Naive thymus-derived CD4-positive, alpha-beta T cell (primary cell): ENCODE measurements at places on chromosomes 16 and 17. TPM values are rescaled to one million over a fixed set of nuclear protein-coding genes. Genes with fewer than 3 reads are reported as not detected.

- H3K4me1 ChIP-seq, result no peaks in the 10 kb centered on the region
- no peak overlapping the region for H3K4me3 ChIP-seq
- H3K36me3 ChIP-seq, result peaks cover 4% of the 10 kb centered on the region
- DNase-seq, result no peak
These were observed 2.1 kb downstream of the IGFALS start for GRCh38 chr16:1791256-1791942.

- DNase-seq, result no peak
- H3K4me3 ChIP-seq, result no peak overlapping the region
- H3K4me1 ChIP-seq, result no peaks in the 10 kb centered on the region
- peak overlapping the region; percentile 14 for H3K27ac ChIP-seq
- no peaks in the 10 kb centered on the region for H3K27me3 ChIP-seq
These were observed 15.4 kb downstream of the MGRN1 start for GRCh38 chr16:4639899-4640509.

GRCh38 chr17:47929218-47930000, 12.0 kb upstream of the PNPO start:
- peaks cover 65% of the 10 kb centered on the region for H3K36me3 ChIP-seq
- H3K27me3 ChIP-seq, result no peaks in the 10 kb centered on the region
- no peaks in the 10 kb centered on the region for H3K4me1 ChIP-seq
- no peak overlapping the region for H3K27ac ChIP-seq

GRCh38 chr16:82008957-82009592, 2.2 kb downstream of the SDR42E1 start:
- H3K4me3 ChIP-seq, result no peak overlapping the region
- H3K27ac ChIP-seq, result no peak overlapping the region
- H3K27me3 ChIP-seq, result no peaks in the 10 kb centered on the region
- DNase-seq, result no peak
- H3K36me3 ChIP-seq, result no peaks in the 10 kb centered on the region

GRCh38 chr16:88777471-88778270, 7.3 kb downstream of the PIEZO1 start:
- H3K27ac ChIP-seq, result no peak overlapping the region
- H3K4me1 ChIP-seq, result peaks cover 41% of the 10 kb centered on the region
- no peak overlapping the region for H3K4me3 ChIP-seq
- H3K27me3 ChIP-seq, result no peaks in the 10 kb centered on the region

DNA sequence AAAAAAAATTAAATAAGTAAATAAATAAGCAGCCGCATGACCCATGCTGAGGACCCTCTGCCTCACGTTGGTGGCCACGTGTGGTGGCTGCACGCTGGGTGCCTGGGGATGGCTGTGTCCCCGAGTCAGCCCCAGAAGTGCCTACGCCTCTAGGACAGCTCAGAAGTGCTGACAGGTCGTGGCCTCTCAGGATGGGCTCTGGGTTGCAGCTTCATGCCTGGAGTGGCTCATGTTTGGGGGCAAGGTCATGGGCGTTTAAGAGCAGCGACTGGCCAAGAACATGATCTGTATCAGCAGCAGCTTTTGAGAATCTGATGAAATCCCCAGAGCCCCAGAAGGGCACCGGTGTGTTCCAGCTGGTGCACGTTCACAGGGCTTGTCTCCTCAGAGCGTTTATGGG, 26.8 kb upstream of the CAPN15 start:
- no peaks in the 10 kb centered on the region for H3K4me1 ChIP-seq
- no peak overlapping the region for H3K4me3 ChIP-seq
- DNase-seq, result no peak
- no peaks in the 10 kb centered on the region for H3K36me3 ChIP-seq
- H3K27ac ChIP-seq, result no peak overlapping the region
- H3K27me3 ChIP-seq, result no peaks in the 10 kb centered on the region

DNA sequence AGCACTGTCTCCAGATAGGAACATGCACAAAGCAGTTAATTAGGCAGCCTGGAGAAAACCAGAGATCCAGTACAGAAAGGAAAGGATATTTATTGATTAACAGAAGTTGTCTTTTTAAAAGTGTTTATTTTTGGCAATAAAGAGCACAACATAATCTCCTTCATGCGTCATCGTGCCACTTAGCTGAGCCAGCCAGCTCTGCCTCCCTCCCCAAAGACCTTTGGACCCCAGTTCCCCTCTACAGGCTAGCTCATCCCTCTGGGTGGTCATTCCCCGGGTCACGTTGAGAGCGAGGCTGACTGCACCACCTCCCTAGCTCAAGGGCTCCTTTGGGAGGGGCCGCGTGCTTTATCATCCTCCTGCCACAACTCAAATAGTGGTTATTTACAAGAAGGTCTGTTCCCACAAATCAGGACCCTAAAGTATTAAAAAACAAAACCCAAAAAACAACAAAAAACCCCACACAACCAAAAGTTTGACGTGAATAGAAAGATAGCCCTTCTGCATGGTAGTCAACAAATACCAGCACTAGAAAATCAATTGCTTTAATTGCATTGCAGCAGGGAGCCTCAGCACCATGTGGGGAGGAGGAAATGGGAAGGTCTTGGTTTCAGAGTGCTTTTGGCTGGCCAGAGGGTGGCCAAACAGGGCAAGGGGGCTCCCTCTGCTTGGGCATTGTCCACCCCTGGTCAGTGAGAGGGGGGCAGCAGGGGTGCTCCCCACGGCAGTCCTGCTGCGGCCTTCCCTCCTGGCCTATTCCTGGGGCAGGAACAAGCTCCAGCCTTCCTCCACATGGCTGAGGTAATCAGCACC, 9.6 kb downstream of the POLR2C start:
- peaks cover 24% of the 10 kb centered on the region for H3K36me3 ChIP-seq
- no peak for DNase-seq
- H3K27me3 ChIP-seq, result no peaks in the 10 kb centered on the region
- H3K4me1 ChIP-seq, result peaks cover 7% of the 10 kb centered on the region
- no peak overlapping the region for H3K4me3 ChIP-seq

DNA sequence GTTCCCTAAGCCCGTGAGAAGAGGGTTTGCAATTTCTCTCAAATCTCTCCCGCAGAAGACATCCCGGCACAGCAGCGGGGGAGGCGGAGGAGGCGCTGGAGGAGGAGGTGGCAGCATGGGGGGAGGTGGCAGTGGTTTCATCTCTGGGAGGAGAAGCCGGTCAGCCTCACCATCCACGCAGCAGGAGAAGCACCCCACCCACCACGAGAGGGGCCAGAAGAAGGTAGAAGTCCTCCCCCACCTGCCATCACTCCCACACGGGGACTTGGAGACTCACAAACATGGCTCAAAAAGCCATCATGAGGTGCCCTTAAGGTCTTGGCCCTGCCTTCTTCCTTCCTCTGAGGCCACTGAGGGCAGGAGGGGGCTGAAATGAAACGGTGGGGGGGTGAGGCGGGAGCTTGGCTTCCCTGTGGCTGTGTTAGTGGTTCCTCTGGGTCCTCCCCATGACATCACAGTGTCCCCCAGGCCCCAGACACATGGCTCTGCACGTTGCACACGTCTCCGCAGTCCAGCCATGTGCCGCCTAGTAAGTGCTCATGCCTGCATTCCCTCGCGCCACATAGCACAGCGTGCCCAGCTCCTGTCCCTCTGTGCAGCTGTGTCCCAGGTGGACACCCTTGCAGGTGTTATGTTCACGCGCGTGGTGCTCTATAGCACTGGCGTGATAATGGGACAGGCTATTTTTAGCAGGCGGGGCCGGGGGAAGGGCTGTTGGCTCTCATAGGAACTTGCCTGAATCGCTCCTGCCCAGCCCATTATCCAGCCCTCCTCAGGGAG, 6.9 kb downstream of the MLLT6 start:
- peaks cover 13% of the 10 kb centered on the region for H3K4me1 ChIP-seq
- no peak for DNase-seq
- H3K4me3 ChIP-seq, result no peak overlapping the region
- H3K27ac ChIP-seq, result no peak overlapping the region
- H3K27me3 ChIP-seq, result no peaks in the 10 kb centered on the region

DNA sequence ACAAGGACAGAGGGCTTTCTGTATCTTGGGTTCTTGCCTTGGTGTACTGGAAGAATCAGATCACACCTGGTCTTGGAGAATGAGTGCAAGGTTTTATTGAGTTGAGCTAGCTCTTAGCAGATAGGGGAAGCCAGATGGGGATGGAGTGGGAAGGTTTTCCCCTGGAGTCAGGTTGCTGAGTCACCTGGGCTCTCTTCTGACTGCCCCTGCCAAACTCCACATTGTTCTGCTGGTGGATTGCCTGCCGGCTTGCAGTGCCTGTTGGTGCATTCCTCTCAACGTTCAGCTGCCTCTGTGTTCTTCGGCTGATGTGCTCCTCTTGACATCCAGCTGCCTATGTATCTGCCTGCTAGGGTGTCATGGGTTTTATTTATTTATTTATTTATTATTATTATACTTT, 1431.1 kb downstream of the CDH8 start:
- no peak for DNase-seq
- H3K36me3 ChIP-seq, result no peaks in the 10 kb centered on the region
- H3K27ac ChIP-seq, result no peak overlapping the region
- H3K4me1 ChIP-seq, result no peaks in the 10 kb centered on the region
- no peak overlapping the region for H3K4me3 ChIP-seq

DNA sequence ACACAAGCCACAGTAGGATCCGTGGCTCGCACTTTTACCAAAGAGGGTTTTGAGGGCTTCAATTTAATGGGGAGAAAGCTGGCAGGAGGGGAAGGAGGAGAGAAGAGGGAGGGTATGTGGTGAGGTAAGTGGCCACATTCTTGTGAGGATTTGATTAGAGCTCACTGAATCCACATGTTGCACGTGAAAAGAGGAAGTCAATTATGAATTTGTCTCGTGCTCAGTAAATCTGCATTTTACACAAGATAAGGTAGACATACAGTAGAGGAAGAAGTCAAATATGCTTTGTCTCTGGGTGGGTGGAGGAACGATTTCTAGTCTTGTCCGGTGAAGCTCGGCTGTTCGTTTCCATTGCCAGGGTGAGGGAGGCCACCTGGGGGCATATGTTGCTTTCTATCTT, 862 bp downstream of the ZNF232 start:
- no peak for DNase-seq
- peak overlapping the region; percentile 74 for H3K27ac ChIP-seq
- peak overlapping the region; percentile 80 for H3K4me3 ChIP-seq
- peaks cover 9% of the 10 kb centered on the region for H3K4me1 ChIP-seq

DNA sequence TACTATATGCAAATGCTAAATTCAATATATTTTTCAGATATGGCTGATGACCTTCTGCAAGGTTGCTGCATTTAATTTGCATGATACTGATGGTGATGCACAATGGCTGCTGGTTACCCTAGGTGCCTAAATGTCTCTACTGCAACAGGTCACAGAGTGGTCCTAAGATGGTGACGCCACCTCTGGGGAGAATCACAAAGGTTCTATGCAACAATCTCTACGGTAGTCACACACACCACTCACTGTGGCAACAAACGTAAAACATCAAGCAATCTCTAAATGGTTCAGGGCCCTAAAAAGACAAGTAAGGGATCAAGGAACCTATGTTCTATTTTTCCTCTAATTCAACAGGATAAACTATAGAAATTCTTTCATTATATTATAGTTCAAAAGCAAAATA, 293.3 kb downstream of the CEP112 start:
- no peaks in the 10 kb centered on the region for H3K4me1 ChIP-seq
- no peak overlapping the region for H3K27ac ChIP-seq
- DNase-seq, result no peak
- no peak overlapping the region for H3K4me3 ChIP-seq
- H3K27me3 ChIP-seq, result no peaks in the 10 kb centered on the region
- H3K36me3 ChIP-seq, result no peaks in the 10 kb centered on the region

DNA sequence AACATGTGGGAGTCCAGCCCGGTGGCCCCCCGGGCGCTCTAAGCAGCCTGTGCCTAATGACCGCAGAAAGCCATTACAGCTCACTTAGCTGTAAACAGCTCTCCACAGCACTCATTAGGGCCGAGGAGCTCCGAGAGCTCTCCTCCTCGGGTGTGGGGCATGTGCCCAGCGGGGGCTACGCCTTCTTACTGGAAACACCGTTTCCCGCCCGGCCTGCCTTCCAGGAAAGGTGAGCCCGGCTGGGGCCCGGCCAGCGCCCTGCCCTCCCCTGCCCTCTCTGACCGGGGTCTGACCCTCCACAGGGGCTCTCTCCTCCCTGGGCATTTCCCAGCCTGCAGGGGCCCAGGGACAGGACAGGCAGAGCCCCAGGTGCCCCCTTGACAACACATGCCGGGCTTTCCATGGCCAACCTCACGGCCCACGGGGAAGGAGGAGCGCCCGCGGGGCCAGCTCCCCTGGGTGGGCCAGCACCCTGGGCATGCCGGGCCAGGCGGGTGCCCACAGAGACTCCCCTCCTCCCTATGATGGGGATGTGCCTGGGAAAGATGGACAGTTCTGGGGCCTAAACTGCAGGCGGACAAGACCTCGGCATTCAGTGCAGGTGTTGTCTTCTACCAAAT, 72.6 kb downstream of the SDK2 start:
- no peaks in the 10 kb centered on the region for H3K27me3 ChIP-seq
- no peak for DNase-seq
- H3K4me3 ChIP-seq, result no peak overlapping the region
- H3K27ac ChIP-seq, result no peak overlapping the region
- H3K36me3 ChIP-seq, result no peaks in the 10 kb centered on the region
- peaks cover 7% of the 10 kb centered on the region for H3K4me1 ChIP-seq

- H3K27me3 ChIP-seq, result no peaks in the 10 kb centered on the region
- no peaks in the 10 kb centered on the region for H3K36me3 ChIP-seq
- no peaks in the 10 kb centered on the region for H3K4me1 ChIP-seq
- no peak overlapping the region for H3K27ac ChIP-seq
- DNase-seq, result no peak
These were observed 529.0 kb downstream of the KCNJ18 start for GRCh38 chr17:22221344-22221743.

- no peaks in the 10 kb centered on the region for H3K27me3 ChIP-seq
- H3K4me1 ChIP-seq, result no peaks in the 10 kb centered on the region
- no peak overlapping the region for H3K4me3 ChIP-seq
- no peak for DNase-seq
- H3K27ac ChIP-seq, result no peak overlapping the region
These were observed 161.2 kb upstream of the IRX3 start for GRCh38 chr16:54447576-54448440.

GRCh38 chr17:19398301-19399181, 11.6 kb upstream of the MFAP4 start:
- H3K36me3 ChIP-seq, result no peaks in the 10 kb centered on the region
- no peak overlapping the region for H3K27ac ChIP-seq
- H3K4me1 ChIP-seq, result no peaks in the 10 kb centered on the region
- H3K27me3 ChIP-seq, result no peaks in the 10 kb centered on the region
- no peak for DNase-seq
- no peak overlapping the region for H3K4me3 ChIP-seq

- DNase-seq, result no peak
- no peak overlapping the region for H3K4me3 ChIP-seq
- no peaks in the 10 kb centered on the region for H3K27me3 ChIP-seq
- H3K36me3 ChIP-seq, result no peaks in the 10 kb centered on the region
- H3K4me1 ChIP-seq, result peaks cover 21% of the 10 kb centered on the region
These were observed 5.1 kb upstream of the RANGRF start for GRCh38 chr17:8283356-8283755.

GRCh38 chr16:23827057-23827456, 8.7 kb upstream of the PRKCB start:
- peaks cover 23% of the 10 kb centered on the region for H3K4me1 ChIP-seq
- no peak for DNase-seq
- H3K27me3 ChIP-seq, result no peaks in the 10 kb centered on the region
- H3K36me3 ChIP-seq, result no peaks in the 10 kb centered on the region
- H3K4me3 ChIP-seq, result peak overlapping the region; percentile 8

SEZ6 gene
- not detected for total RNA-seq

MSLN gene
- total RNA-seq, result 0.64 TPM

C17orf78 gene
- total RNA-seq, result not detected in 2 replicates

DHRS7C gene
- total RNA-seq, result not detected

ZG16B gene
- total RNA-seq, result not detected

HCRT gene
- not detected for total RNA-seq

CYB561 gene
- total RNA-seq, result 5.4 TPM

MYBBP1A gene
- 79.7 and 88.2 TPM in 2 replicates for total RNA-seq

TAOK2 gene
- total RNA-seq, result 42.6 and 42.9 TPM in 2 replicates

DNAH17 gene
- 1.0 TPM for total RNA-seq
